Hematopoietic multipotent progenitor cell treated with erythropoietin and hydrocortisone succinate and interleukin-3 and kit ligand, for 17 days (in vitro differentiated cells): ENCODE measurements at places on chromosomes 1 and 21.
A peak's percentile ranks its signal among the peaks of the same experiment; 100 is the strongest.

- DNase-seq: no peak
Observed at GRCh38 chr1:227947676-227948492, at the start of gene WNT9A. TSS of gene WNT9A (minus strand) at chr1:227947932. CDS start at chr1:227947887, 45 bp downstream.

DNA sequence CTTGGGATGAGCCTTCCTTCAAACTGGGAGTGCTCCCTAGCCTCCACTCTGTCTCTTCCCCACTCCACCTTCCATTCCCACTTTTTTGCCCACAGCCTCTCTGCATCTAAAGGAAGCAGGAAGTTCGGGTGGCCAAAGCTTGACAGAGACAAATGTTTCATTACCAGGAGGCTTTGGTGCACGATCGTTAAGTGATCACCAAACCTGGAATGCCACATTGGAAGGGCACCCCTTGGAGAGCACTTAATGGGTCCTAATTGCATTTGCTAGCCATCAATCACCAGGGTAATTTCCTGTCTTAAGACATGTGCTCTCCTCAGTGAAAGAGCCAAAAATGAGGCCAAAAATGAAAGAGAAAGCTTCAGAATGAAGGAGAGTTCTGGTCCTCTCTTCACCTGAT, 206.5 kb downstream of the TNR start:
- no peak for DNase-seq

DNA sequence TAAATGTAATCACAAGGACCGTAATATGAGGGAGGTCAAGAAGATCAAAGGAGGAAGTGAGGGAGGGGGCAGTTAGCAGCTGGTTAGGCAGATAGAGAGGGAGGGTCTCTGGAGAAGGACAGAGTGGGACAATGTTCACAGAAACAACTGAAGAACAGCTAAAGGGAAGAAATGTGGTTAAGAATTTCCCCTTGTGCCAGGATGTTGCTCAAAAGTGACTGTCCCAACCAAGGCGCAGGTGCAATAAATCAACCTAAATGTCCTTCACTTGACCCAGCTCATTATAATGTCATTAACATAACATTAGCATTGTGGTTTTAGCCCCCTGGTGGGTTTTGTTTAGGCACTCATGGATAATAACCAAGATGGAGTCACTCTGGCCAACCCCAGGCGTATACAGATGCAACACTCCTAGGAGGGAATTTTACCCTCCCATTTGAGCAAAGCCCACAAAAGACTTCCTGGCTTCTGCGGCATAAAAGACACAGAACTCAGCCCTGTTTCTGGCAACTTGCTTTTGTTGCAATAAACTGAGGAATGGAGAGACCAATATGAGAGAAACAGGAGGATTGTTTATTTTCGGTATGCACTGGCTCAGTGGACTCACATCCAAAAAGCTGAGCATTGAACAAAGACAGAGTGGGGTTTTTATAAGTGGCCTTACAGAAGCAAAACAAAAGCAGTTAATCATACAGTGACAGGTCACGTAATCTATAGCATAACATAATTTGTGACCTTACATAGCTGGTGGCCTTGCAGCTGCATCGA, 7.3 kb upstream of the CA6 start:
- DNase-seq: no peak

- DNase-seq: no peak
Observed at GRCh38 chr1:230322421-230322756, 103.7 kb downstream of the PGBD5 start.

DNA sequence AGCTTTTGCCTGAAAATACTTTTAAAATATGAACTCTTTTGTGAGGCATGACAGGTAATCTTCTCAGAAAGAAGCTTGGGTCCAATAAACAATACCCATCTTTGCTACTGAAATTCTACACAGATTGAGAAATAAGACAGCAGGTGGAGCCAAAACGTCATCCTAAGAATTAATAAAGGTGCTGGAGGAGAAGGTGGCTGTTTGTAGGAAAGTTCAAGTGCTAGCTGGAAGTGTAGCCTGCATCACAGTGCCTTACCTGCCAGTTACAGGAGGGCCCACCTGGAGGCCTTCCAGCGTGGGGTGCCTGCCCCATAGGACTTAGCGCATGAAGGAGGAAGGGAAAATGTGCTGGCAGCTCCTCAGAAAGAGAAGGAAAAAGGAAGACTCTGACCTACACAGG, 93.7 kb downstream of the TTC3 start:
- DNase-seq: peak; percentile 48

DNA sequence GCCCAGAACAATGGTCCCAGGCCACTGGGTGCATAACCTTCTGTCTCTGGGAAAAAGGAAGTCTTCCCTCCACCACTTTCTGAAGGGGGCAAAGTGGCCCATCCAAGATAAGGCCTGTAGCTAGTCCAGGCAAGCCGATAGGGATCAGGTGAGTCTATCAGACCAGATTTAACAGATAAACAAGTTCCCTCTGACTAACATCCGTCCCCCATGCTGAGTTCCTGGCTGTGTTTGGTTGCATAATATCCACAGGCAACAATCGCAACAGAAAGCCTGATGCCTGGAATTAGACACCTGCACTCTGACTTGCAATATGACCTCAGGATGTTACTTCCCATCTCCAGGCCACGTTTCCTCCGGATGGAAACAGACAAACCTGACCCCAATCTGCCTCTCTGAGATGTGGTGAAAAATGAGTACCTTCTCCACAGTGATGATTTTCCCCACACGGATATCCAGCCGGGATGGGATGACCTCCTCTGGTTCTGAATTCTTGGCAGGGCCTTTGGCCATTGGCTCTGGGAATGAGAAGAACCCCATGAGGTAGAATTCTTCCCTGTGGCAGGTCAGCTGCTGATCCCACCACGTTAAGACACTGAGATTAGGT, 36.4 kb downstream of the YARS1 start:
- DNase-seq: no peak

- DNase-seq: no peak
Observed at GRCh38 chr1:58290685-58291372, 255.7 kb downstream of the OMA1 start.

DNA sequence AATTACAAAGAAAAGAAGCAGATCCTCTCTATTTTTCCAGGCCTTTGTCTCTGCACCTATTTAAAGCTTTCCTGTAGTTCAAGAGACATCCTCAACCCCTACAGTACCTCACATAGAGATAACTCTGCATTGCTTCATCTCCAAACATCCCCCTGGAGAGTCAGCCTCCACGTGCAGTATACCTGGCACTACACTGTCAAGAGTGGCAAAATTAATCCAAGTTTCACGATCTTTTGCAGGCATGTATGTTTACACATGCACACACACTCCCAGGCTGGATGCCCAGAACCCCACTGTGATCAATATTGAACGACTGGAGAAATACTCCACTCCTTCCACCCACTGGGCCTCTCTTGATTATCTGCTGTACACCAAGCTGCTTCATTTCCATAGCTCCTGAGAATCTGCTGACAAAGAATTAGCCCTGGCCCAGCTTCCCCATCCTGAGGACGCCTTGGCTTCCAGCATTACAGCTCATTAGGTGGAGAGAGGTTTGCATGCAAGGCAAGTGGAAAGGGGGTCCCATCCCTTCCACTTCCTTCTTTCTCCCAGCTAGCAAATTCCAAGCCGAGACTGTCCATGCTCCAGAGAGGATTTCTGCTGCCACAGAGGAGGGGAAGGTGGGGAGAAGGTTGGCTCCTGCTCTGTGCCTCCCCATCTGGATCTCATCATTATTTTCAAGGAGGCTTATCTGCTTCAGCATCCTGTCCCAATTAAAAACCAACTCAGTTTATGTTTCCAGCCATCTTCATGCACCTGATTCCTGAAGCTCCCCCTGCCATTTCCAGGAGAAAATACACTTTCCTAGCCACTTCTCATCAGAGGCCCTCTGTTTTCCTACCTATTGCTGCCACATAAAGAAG, 66.5 kb upstream of the GOLT1A start:
- no peak for DNase-seq

DNA sequence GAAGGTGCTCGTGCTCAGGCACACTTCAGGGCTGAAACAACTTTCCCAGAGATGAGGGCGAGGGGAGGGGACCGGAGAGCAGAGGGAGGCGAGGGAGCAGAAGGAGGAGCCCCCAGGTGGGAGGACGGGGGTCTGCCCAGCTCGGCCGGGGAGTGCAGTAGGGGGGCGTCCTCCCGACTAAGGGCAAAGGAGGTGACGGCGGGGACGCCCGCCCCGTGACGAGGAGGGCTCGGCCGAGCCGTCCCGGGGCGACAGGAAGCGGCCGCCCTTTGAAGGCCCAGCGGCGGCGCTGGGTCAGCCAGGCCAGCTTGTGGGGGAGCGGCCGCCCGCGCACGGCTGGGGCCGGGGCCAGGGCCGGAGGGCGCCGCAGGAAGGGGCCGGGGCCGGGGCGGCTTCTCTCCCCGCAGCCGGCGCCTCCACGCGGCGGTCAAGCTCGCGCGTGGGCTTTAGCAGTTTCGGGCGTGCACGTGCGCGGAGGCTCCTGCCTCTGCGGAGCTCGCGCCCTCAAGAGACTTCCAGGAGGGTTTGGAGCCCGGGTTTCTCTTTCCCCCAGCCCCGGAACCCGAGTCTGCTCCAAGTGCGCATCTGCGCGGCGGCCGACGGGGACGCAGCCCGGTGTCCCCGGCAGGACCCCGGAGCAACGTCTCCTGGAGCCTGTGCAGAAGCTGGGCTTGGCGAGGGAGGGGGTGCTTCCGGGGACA, 100.8 kb upstream of the SLC45A1 start:
- DNase-seq: no peak

GRCh38 chr1:40130892-40131291, 30.3 kb upstream of the RLF start:
- DNase-seq: no peak

- DNase-seq: no peak
Observed at GRCh38 chr1:67431869-67432578, 1.8 kb upstream of the SERBP1 start.

- no peak for DNase-seq
Observed at GRCh38 chr1:27618341-27619082, 14.6 kb upstream of the AHDC1 start.

GRCh38 chr21:32807717-32808380, 36.3 kb upstream of the PAXBP1 start:
- no peak for DNase-seq

DNA sequence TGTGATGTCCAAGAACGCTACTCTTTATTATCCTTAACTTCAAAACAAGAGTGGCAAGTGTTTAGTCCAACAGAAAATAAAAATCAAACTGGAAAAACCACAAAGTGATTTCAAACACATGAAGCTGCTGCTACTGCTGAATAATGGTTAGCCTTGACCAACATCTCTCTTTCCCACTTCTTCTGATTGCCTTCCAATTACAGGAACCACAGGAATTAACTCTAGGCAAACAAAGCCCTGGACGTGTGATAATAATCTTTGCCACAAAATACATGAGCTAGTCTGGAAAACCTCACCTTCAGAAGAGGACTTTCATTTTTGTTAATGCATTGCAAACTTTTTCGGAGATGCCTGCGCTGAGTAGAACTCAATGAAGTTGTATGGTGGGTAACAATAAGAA, 48.6 kb upstream of the COL11A1 start:
- no peak for DNase-seq

DNA sequence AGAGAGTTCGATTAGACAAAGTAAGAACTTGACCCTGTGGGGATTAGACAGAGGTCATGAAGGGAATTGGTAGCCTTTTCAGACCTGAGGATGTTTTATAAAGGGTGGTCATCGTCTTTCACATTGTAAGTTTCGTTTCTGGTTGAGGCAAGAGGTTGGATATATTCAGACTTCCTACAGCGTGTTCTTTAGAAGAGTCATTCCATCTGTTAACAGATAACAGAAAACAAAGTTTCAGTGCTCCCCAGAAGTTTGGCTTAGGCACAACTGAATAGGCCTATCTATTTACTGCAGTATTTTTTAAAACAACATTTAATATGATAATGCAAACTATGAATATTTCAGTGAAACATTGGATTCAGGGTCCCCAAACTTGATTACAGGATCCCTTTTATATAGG, 17.1 kb upstream of the IVNS1ABP start:
- no peak for DNase-seq

DNA sequence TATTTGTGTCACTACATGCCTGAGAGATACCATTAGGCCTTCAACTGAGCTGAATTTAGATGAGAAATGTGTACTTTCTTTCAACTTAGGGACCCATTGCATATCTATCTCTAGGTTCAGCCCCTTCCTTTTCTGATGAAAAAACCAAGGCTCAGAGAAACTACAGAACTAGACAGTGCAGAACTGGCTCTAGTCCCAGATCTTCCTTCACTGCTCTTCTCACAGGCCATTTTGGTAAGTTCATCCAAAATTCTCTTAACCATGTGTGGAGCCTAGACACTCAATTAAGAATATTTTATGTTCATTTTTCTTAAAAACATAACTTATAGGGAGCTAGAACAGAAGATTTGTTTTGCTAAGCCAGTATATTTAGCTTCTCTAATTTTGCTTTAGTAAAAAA, 128.9 kb downstream of the ASTN1 start:
- DNase-seq: no peak

- peak; percentile 15 for DNase-seq
Observed at GRCh38 chr1:61318319-61319125, 236.2 kb downstream of the NFIA start.

DNA sequence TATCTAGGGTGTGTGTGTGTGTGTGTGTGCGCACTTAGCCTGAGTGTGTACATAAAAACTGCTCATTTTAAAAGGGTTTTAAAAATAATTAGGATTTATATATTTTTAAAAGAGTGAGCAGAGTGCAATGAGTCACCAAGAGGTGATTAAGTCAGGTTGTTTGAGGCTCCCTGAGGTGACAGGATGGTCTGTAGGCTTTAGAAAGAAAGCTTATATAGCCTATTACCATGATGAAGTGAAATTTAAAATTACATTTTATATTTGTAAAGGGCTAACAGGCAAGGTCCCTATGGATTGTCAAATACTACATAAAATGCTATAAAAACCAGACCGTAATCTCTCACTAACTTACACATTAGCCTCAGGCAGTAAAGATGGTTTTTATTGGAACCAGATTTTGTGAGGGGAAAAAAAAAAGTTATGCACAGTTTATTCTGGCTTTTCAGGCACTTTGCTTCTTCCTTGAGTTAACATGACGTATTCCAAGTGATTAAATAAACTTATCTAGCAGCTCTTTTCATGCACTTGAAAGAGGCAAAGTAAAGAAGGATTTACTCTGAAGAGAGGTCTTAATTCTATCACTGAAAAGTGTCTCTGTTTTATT, 711.7 kb upstream of the PTBP2 start:
- no peak for DNase-seq

DNA sequence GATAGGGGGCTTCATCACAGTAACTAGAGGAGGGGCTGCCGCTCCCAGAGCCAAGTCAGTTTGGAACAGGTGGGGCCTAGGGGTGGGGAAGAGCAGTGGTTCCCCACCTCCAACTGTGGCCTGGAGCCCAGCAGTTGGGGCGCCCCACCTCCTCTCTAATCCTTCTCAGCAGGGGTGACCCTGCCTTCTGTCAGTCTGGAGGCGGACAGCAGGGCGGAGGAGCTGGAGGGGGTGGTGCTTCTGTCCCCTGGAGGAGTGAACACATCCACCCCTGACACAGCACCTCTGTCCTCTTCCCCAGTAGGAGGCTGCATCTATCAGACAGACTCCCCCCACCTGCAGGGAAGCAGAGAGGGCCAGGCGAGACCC, 73.8 kb downstream of the MRPL37 start:
- no peak for DNase-seq

GRCh38 chr1:20126041-20126805, 6.9 kb upstream of the PLA2G2D start:
- no peak for DNase-seq
